Substantia nigra (tissue), 51 donors: ENCODE measurements at places on chromosomes 11 and 22.

DNA sequence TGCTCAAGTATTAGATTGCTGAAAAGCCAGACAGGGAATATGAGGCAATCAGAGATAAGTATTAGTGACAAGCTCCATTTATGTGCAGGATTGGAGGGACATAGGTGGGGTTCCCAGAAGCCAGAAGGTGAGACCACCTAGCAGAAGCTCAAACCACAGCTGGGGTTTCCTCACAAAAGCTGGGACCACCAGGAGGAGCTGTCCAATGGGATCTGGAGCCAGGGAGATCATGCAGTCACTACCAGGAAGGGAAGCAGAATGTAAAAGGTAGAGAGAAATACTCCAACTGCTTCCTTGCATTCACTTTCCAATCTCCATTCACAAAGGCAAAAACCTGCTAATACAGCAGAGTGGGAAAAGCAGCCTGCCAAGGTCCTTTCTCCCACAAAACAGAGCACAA, 5.2 kb upstream of the FSHB start:
- no peak for DNase-seq

DNA sequence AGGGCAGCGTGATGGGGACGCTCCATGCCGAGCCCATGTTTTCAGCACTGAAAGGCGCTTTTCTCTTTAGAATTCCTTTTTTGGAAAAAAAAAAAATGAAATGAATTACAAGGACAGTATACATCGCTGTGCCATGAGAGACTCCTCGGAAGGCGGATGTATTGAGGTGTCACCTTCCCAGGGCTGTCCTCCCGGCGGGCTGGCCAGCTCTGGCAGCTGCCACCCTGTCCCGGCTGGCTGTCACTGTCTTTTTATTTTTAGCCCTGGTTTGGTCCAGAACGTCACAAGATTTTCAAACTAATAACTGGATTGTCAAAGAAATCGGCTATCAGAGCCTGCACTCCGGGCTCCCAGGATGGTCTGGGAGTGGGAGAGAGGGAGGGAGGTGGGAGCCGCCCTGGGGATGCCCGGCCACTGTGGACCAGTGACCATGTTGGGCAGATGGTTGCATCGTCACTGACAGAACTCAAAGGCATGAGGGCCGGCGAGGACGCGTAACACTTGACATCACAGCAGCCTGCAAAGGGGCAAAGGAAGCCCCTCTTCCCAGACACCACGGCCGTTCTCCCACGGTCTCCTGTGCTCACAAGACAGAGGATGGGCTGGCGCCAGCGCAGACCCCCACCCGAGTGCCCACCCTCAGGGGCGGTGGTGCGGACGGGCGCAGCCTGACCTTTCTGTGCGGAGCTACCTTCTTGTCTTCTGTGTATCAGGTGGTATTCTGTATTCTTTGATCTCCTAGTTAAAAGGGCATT, 392.9 kb downstream of the TBC1D22A start:
- DNase-seq: no peak

- no peak for DNase-seq
Measured at GRCh38 chr22:44583061-44583760, 85.2 kb upstream of the RTL6 start.

GRCh38 chr11:121672630-121673487, 220.1 kb upstream of the SORL1-AS1 start:
- no peak for DNase-seq

GRCh38 chr22:37184380-37184755, 3.7 kb downstream of the C1QTNF6 start:
- DNase-seq: no peak
